ENCODE measurements at places on chromosomes 16 and 17.

DNA sequence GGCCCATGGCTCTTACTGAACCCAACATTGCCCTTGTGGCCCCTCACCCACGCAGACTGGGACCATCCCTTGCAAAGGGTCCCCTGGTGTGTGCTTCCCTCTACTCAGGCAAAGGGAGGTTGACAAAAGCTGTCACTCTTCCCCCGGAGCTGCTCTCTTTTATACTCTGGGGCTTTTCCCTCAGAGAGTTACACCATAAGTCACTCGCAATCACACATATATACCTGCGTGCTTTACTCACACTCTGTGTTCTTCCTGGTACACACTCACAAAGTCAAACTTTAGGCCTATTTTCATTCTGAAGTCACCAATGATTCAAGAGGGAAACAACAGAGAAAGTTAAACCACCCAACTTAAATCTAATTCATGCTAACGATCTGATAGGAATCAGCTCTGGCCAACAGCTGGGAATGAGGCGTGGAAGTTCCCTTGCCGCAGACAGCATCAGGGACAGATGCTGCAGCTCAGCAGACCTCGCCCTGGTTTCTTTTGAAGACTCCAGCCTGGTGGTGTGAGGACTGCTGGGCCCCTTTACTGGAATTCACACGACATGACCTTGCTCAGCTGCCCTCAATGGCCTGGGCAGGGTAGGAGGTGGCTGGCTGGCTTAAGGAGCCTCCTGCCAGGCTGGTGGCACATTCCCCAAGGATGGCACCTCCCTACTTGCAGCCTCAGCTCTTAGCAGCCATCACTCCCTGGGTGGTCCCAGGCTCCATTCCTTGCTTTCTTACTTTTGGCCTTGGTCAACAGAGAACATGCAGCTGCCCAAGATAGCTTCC is 27.3 kb downstream of the HIC1 start:
- DNase-seq = no peak

DNA sequence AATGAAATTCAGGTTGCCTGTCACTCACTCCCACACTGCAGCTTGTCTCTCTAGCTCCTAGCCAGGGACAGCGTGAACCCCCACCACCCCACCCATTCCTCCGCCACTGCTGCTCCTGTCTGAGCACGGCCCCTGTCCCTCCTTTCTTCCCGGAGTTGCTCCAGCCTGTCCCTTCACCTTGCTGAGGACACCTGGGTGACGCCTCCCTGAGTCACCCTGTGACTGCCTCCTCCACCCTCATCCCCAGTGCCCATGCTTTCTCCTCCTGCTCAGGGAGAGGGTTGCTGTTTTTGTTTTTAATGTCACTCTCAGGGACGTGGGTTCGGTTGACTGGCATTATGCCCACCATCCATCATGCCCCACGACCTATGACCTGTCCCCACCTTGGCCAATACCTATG is 25.8 kb upstream of the NAT9 start:
- DNase-seq = no peak

DNA sequence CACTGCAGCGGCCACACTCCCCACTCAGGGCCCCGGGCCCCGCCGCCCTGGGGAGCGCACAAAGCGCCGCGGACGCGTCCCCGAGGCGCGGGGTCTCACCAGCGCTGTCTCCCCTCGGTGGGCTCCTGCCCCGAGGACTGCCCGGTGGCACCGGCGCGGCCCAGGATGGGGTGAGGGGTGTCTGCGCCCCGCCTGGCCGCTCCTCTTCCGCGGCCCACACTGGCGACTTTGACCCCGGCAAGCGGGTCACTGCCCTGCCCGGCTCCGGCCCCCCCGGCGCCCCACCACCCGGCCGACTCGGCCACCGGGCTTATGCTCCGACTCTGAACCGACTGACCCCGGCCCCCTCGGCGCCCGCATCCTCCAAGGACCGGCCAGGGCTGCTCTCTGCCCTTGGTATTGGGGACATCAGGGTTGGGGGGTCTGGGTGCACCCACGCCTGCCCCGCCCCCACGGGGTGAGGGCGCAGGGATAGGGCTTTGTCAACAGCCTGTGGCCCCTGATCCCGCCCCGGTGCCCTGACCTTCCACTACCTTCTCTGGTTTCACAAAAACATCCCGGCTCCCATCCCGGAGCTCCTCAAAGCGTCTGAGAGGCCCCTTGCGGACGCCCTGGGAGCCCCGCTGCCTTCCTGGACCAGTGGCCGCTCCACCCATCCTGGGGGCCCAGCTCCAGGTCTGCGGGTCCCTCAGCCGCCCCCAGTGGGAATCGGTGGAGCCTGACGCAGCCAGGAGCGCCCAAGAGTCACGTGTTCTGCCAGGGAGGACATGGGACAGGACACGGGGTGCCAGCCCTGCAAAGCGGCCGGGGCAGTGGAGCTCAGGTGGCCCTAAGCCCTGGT is 829 bp downstream of the GCGR start:
- DNase-seq = no peak

GRCh38 chr17:64162554-64162953 is 32.6 kb upstream of the ERN1 start:
- peak; percentile 49 for DNase-seq

DNA sequence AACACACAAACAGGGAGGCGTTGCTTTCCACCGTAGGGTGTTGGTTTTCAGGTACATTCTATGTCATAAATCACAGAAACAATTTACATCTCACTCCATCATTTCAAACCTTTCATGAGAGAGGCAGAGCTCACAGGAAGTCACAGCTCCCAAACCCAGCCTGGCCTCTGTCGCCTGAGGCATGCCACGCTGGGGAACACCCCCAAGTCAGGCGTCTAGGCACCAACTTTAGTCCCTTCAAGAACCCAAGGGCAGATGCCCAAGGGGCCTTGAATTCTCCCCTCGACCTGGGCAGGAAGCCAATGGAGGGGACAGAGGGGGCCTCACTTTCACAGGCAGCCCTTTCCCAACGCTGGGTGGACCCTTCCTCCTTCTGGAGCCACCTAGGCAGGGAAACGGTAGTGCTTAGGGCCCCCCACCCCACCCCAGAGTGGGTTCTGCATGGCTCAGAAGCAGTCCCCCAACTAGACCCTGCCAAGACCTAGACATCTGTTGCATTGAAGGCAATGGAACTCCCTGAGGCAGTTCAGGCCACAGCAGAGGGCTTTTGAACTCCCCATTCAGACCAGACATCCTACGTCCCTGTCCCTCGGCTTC is 10.6 kb downstream of the TBX4 start:
- DNase-seq = no peak

DNA sequence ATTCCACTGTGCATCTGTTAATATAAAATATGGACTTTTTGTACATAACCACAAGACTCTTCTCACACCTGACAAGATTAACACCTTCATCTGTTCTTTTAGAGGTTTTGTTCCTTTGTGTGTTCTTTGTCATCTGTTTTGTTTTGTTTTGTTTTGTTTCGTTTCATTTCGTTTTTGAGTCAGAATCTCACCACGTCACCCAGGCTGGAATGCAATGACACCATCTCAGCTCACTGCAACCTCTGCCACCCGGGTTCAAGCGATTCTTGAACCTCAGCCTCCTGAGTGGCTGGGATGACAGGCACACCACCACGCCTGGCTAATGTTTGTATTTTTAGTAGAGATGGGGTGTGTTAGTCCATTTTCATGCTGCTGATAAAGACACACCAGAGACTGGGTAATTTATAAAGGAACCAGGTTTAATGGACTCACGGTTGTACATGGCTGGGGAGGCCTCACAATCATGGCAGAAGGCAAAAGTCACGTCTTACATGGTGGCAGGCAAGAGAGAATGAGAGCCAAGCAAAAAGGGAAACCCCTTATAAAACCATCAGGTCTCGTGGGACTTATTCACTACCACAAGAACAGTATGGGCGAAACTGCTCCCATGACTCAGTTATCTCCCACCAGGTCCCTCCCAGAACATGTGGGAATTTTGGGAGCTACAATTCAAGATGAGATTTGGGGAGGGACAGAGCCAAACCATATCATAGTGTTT is 22.3 kb downstream of the C16orf90 start:
- no peak for DNase-seq

DNA sequence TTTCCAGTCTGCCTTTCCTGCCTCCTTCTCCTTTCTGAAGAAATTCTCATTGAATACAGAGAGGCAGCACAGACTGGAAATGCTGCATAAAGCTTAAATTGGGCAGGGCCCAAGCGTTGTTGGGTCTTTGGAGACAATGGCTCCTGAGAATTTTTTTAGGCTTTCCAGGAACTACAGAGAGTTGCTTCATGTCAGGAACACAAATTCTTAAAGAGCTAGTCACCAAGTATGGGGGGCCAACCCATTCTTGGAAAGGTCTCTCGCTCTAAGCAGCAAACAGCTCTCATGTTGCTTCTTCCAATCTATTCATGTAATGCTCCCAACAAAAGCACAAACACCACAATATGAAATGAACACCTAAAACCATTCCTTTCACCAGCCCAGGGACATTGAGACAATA is 6.9 kb downstream of the HNF1B start:
- DNase-seq = no peak

GRCh38 chr17:62075308-62075815 is 10.3 kb upstream of the MED13 start:
- DNase-seq = no peak

DNA sequence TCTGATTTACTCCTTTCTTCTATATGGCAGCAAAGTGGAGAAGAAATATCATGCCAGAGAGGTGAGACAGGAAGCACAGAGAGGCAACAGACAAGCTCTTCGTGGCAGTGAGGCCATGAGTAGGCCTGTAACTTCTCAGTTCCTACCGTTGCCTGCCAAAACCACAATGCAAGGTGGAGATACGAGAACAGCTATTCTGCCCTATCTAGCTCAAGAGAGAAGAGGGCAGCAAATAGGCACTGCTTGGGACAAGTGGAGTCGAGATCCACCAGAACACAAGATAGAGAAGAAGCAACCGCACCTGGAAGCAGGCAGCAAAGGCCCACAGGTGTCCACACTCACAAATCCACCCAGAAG is 24.8 kb downstream of the RANBP10 start:
- peak; percentile 75 for DNase-seq

DNA sequence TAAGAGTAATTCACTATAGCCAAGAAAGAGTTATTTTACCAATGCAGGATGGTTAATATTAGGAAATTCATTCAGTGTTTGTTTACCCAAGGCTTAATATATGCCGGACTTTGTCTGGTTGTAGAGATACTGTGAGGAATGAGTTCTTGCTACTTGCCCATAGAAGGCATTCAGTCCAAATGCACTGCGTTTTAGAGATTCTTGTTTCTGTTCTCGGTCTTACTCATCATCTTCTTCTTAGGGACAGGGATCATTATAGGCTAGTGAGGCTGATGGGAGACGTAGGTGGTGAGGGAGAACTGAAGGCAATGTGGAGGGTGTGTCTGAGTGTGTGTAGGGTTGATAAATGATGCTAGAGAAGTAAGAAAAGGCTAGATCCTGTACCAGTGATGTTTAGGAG is 90.7 kb downstream of the OR1D5 start:
- DNase-seq = no peak

- no peak for DNase-seq
Measured at GRCh38 chr17:78329263-78330059, 30.4 kb downstream of the SOCS3 start.

DNA sequence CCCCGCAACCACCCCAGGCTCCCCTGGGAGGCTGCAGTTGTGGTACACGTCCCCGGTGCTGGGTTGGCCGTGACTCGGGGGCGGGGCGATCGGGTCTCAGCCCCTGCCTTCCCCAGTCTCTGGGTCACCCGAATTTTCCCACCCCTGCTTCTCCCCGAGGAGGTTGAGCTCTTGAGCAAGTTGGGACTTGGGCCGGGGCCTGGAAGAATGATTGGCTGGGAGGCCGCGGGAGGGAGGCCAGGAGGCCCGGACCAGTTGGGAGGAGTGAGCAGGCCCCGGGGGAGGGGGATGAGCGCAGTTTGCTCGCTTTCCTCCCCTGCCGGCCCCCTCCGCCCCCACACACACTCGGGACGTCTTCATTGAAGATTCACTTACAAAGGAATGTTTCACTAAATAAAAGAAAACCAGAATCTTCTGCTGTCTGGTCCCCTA is 4.5 kb upstream of the HEXIM1 start:
- no peak for DNase-seq

GRCh38 chr17:82338858-82339633 is 5.5 kb upstream of the SECTM1 start:
- DNase-seq = peak; percentile 33

- no peak for DNase-seq
Measured at GRCh38 chr16:82653550-82654511, 27.1 kb downstream of the CDH13 start.

- DNase-seq = no peak
Measured at GRCh38 chr16:54204756-54205155, 81.8 kb downstream of the IRX3 start.

DNA sequence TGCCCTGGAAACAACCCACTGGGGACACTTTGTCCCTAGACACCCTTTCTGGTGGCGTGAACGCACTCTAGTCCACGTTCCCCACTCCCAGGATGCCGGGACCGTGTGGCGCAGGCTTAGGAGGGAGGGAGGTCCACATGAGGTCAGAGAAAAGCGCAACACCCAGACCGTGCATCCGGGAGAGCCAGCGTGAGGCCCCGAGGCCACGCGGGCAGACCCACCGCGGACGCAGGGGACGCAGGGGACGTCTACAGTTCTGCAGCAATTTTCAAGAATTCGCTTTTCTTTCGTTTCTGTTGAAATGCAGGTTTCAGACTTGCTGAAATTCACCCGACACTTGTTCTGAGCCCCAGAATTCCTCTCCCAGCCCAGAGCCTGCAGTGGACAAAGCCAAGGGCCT is 4.7 kb downstream of the RFNG start:
- DNase-seq = no peak

DNA sequence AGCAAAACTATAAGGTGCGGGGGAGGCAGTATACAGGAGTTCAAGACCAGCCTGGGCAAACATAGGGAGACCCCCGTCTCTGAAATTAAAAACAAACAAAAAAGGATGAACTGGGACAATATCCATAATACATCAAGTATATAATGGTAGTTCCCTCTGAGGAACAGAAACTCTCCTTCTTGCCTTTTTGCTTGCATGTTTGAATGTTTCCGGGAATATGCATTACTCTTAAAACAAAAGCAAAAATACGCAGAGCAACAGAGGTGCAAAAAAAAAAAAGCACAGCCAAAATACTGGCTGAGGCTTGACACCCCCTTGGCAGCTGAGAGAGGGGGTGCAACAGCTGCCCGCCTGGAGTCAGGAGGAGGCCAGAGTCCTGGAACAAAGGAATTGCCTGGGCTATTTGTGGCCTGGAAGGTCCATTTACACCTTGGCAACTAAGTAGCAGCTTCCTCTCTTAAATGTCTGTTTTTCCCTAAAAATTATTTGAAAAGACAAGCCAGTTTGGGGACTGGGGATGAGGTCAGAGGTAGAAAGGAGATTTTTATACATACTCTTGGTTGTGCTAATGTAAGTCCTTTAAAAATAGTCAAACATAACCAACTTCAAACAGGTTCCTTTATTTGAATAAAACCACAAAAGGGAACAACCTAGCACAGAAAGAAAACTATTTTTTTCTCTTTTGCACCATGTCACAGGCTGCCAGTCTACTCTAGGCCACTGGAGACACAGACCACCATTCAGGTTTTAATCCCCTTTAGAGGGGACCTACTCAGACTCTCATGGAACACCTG is 19.5 kb downstream of the USP7 start:
- DNase-seq = no peak

- DNase-seq = no peak
Measured at GRCh38 chr17:81277421-81277820, 17.7 kb downstream of the SLC38A10 start.

GRCh38 chr17:27379888-27380533 is 76.2 kb upstream of the KSR1 start:
- no peak for DNase-seq

Data from hematopoietic multipotent progenitor cell treated with erythropoietin and hydrocortisone succinate and interleukin-3 and kit ligand, for 15 days (in vitro differentiated cells).